ENCODE measurements at places on chromosomes 16 and 17. TPM values are rescaled to one million over a fixed set of nuclear protein-coding genes. Genes with fewer than 3 reads are reported as not detected.

DNA sequence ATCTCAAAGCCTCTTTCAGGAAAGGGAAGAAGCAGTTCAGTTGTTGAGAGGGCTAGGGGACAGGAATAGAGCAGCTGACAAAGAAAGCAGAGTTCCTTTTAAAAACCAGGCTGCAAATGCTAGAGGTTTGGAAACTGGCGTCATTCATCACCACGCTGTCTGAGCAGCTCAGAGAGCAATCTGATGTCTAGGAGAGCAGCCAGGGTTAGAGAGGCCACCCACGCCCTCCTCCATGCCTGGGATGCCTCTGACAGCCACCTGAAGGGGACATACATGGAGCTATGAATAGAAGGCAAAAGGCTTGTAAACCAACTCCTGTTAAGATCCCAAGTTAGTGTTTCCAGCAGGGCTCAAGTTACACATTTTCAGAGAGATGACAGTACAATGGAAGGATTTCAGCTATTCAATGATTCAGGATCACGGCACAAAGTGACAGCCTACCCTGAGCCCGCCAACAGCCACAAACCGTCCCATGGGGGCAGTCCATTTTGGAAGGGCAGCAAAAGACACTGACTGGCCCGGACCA lies 12.4 kb downstream of the RAB5C start:
- DNase-seq = no peak

DNA sequence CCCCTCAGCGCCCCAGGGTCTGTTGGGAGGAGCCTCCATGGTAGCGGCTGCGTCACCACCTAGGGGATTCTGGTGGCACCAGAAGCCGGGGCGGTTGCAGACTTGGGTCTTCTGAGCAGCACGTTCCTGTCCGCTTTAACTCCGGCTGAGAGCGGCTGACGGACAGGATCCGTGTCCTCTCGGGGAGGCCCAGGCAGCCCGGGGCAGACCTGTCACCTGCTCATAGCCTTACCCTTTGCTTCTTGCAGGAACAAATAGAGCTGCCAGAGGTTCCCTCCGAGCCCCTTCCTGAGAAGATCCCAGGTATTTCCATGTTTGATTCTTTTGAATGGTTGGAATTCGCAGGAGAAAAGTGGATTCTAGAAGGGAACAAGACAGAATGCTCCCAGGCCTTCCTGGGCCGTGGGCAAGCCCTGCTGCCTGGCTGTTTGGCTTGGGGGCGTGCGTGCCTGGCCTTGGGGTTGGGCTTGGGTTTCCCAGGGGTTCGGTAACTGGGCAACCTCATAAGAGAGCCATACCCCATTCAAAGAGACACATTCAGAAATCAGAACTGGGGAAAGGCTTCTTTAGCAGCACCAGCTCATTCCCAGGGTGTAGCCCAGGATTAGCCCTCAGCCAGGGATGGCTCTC lies 6.6 kb downstream of the CHMP6 start:
- DNase-seq = no peak

GRCh38 chr16:4679850-4680636 lies 13.3 kb upstream of the NUDT16L1 start:
- no peak for DNase-seq

GRCh38 chr16:70713342-70713741 lies 27.5 kb upstream of the MTSS2 start:
- no peak for DNase-seq

Gene CDT1
- total RNA-seq = 79.6 TPM

Gene SETD1A
- total RNA-seq = 33.4 TPM

Gene NTN3
- total RNA-seq = 4.8 TPM

Data from neural crest cell (in vitro differentiated cells).